ENCODE measurements at places on chromosomes 2 and 18.

DNA sequence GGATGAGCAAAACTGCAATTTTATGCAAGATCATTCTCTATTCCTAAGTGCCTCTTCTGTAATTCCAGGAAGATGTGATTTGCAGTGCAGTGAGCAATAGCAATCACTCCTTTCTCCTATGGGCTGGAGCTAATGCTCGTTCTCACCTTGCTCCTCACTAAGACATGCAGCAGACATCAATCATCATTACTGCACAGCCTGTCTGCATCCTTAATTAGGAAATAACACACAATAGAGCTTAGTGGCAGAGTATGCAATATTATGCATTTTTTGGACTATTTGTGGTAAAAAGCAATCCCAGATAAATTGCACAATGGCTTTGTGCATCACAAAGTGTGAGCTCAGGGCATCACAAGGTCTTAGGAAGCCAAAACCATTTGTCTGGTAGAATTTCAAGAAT lies 32.6 kb upstream of the RAPH1 start:
- no peak for DNase-seq

DNA sequence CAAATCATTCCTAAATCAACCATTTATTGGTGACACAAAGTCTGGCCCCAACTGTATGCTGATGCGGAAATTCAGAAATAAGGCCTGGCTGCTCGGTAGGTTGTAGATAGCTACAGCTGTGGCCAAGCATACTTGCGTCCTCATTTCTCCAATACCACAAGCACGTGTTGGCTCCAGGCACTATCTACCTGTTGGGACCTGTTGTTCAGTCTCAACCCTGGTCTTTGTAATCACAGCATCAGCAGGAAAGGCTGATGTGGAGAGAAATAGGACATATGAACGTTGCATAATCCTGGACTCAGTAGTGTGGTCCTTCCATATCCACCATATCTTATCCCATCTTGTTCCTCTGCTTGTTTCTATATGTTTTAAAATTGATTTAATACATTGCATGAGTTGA lies 212.6 kb downstream of the PMAIP1 start:
- no peak for DNase-seq

GRCh38 chr2:173290518-173290917 lies 64.2 kb upstream of the CDCA7 start:
- no peak for DNase-seq

DNA sequence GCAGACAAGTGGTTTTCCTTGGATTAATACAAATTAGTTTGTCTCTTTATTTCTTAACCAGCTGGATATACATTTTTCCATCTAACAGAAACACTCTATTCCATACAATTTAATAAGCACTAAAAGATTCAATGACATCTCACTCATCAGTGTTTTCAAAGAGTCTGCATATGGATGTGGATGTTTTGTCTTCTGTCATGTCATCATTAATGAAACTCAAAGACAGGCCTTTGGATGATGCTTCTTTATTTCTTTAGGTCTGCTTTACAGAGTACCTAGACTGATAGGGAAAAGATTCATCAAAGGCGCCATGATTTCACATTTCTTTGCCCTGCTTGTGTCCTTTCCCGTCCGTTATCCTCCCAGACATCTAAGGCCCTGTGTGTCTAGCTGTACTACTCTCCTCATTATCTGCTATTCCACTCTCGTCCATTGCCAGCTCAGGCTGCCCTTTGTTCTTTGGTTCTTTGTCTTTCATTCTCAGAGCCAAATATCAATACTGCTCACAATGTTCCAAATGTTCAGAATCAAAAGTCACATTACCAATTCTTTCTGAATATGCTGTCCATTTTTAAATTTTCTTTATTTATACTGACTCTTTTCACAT lies 232.3 kb upstream of the CHAC2 start:
- no peak for DNase-seq

GRCh38 chr2:65292461-65293011 lies 64.9 kb downstream of the ACTR2 start:
- DNase-seq, result no peak

GRCh38 chr2:287911-288757 lies at the start of gene ALKAL2:
Gene ALKAL2, minus strand, starts transcription at chr2:288091. Its CDS starts 256 bp downstream, at chr2:287835.
- no peak for DNase-seq

DNA sequence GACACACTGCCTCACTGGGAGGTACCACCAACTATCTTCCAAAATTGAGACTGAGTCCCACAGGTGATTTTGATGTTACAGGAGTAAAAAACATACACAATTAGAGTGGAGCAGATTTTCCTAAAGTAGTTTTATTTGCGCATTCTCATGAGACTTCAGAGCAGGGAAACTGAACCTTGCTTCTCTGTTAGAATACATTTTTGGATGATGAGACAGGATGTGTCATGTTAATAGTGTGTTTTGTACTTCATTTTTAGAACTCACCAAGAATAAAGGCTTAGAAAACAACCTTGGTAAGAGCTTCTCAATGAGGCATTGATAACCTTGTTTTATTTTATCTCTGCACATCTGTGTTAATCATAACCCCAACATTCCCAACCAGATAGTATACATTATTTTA lies 310.2 kb upstream of the GALNT5 start:
- no peak for DNase-seq

- no peak for DNase-seq
Observed at GRCh38 chr2:215937190-215937589, 76.2 kb downstream of the MREG start.

DNA sequence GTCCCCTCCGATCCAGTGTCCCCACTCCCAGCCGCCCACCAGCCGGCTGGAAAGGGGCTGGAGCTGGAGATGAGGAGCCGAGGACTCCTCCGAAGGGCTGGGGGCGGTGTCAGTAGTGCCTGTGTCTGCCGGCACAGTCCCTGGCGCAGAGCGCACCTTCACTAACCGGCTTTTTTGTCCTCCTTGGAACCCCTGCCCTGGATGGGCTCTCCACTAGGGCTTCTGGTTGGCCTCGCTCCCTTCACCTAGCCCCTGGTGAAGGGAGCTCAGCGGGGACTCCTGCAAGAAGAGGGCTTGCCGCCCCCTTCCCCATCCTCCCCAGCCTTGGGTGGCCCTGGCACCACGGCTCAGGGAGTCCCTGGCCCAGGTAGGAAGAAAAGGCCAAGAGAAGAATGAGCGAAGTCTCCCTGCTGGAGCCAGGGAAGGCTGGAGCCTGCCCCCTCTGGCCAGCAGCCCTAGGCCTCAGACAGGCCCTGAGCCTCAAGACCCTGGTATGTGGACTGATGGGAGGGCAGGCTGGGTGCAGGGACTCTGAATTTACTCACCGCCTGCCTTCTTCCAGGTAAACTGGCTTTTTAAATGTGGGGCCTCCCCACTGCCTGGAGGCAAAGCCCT lies 570 bp upstream of the ECEL1 start:
- no peak for DNase-seq

GRCh38 chr2:20578895-20579825 lies 71.7 kb downstream of the HS1BP3 start:
- DNase-seq, result no peak

GRCh38 chr2:863732-864450 lies 86.8 kb upstream of the SNTG2 start:
- no peak for DNase-seq
